ENCODE measurements at places on chromosomes 4 and X.

DNA sequence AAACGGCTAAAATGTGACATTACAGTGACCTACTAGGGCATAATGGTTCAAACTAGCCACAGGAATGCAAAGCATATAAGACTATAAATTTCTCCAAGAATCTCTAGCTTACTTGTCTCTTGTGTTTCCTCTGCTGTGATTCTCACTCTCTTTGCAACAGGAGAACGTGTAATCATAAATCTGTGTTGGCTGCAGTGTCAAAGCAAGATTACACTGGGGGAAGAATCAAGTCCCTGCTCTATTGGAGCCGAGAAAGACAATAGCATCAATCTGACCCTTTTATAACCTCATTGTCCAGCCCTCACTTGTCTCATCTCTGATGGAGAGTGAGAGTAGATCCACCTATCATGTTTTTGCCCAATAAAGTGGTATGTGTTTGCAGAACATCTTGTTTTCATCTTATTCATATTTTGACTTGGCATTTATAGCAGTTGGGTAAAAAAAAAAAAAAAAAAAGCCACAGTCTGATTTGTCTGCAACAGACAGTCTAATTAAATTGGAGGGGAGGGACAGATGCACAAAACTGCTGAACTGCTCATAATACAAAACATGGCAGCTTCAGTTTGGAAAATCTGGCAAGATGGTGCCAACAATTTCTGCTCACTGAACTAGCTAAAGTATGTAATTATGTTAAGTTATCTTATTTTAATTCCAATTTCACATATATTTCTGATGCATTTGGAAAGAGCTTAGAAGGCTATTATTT, 165.0 kb upstream of the GABRA2 start:
- no peak for DNase-seq

GRCh38 chr4:122814426-122814825, 12.2 kb upstream of the FGF2 start:
- no peak for DNase-seq

- no peak for DNase-seq
Observed at GRCh38 chr4:104424475-104424941, 70.2 kb downstream of the CXXC4 start.

DNA sequence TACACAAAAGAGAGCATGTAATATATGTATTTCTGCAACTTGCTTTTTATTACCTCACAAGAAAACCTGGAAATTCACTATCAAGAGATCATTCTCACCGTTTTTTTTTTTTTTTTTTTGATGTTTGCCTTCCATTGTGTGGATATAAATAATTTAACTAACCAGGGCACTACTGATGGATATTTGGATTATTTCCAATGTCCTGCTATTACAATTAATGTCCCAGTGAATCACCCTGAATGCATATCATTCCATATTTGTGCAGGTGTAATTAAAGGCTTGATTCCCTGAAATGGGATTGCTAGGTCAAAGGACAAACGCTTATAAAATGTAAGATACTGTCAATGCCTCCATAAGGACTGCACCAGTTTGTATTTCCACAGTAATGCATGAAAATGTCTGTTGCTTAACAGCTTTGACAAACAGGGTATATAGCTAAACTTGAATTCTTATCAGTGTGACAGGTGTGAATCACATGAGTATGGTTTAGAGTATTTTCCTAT, 87.8 kb downstream of the NCAPG start:
- DNase-seq: no peak

DNA sequence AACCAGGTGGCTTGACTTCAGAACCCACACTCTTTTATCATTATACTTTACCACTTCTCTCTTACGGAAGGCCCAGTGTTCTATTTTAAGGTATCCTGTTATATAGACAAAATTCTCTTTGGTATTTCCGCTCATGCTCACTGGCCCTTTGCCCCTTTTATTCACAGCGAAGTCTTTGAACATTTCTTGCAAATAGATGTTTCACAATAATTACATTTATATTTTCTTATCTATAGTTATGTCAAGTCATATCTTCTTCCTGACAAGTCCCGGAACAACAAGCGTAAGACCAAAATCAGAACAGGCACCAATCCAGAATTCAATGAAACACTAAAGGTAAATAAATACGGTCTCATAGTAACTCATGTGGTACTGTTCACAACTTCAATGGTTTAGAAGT, 102.0 kb downstream of the SYTL5 start:
- no peak for DNase-seq

DNA sequence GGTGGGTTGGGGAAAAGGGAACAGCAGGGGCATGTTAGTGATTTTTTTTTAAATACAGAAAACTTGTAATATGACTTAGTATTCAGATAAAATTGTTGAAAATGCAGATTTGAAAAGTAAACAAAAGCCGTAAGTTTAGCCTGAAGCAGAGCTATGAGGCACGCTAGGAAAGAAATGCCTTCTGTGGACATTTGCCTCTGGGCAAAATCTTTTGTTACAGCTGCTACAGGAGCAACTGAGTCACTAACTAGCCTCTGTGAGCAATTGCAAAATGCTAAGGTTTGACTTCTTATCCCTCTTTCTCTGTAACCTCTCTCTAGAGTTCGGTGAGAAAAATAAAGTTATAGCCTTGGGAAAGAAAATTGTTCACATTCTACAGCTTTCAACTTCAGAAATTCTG, 350.0 kb downstream of the SLC7A11 start:
- DNase-seq: no peak

DNA sequence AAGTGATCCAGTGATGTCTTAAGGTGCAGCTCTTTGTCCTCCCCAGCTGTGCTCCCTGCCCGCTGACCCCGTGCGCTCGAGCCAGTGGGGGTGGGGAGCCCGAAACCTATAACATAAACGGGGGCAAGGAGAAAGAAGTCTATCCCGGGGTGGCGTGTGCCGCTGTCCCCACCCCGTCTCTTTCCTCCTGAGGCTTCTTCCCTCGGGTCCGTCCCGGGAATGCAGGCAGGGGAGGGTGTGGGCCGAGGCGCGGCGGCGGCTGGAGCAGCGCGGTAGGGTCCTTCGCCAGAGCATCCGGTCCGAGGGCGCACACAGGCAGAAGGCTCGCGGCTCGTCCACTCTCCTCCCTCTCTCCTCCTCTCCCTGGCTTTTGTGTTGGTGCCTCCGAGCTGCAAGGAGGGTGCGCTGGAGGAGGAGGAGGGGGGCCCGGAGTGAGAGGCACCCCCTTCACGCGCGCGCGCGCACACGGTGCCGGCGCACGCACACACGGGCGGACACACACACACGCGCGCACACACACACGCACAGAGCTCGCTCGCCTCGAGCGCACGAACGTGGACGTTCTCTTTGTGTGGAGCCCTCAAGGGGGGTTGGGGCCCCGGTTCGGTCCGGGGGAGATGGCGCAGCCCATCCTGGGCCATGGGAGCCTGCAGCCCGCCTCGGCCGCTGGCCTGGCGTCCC, at the start of gene RAB33A:
Gene RAB33A, plus strand, starts transcription at position 517 of the 681 bp plus-strand sequence. Its CDS starts 101 bp downstream, at position 618.
- no peak for DNase-seq

Measured in kidney tubule cell (primary cell).